ENCODE measurements at places on chromosomes 7 and 10.
A peak's percentile ranks its signal among the peaks of the same experiment; 100 is the strongest.

DNA sequence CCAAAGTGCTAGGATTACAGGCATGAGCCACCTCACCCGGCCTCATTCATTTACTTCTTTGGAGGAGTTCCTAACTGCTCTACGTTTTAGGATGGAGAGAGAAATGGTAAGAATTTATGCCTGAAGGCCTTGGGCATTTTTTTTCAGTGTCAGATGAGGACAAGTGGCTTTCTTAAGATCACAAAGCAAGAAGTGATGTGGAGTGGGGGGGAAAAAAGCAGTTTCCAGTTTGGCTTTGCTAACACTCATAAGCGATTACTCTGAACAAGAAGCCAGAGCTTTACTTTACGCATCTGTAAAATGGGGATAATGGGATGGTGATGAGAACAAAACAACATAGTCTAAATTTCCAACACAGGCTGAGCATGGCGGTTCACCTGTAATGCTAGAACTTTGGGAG, 2.6 kb upstream of the PPIA start:
- no peak for DNase-seq

DNA sequence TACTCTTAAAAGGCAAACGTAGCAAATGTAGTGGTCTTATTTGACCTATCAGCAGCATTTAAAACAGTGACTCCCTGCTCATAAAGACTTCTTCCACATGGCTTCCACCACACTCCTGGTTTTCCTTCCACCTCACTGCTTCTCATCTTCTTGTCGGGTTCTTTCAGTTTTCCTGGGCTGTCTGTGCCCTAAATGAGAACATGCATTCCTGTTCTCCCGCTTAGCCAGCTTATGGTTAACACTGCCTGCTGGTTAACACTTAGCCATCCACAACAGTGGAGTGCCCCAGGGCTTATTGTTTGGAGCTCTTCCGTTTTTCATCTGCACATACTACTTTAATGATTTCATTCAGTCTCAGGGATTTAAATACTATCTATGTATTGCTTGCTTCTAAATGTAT, 34.3 kb upstream of the EXOC6 start:
- DNase-seq: no peak

GRCh38 chr7:142158736-142159496, 47.4 kb downstream of the MGAM2 start:
- peak; percentile 2 for DNase-seq

GRCh38 chr10:113626809-113627355, 37.0 kb downstream of the NRAP start:
- DNase-seq: no peak

DNA sequence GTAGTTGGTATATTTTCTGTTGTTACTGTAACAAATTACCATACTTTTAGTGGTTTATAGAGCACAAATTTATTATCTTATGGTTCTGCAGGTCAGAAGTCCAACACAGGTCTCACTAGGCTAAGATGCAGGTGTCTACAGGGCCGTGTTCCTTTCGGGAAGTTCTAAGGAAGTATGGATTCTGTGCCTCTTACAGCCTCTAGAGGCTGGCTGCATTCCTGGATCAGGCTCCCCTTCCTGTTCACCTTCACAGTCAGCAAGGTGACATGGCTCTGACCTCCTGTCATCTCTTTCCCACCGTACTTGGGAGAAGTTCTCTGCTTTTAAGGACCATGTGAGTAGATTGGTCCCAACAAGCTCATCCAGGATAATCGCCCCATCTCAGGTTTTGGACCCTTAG, 37.3 kb downstream of the BMPR1A start:
- DNase-seq: no peak

GRCh38 chr10:128297709-128298378, 171.6 kb upstream of the MKI67 start:
- DNase-seq: peak; percentile 51

DNA sequence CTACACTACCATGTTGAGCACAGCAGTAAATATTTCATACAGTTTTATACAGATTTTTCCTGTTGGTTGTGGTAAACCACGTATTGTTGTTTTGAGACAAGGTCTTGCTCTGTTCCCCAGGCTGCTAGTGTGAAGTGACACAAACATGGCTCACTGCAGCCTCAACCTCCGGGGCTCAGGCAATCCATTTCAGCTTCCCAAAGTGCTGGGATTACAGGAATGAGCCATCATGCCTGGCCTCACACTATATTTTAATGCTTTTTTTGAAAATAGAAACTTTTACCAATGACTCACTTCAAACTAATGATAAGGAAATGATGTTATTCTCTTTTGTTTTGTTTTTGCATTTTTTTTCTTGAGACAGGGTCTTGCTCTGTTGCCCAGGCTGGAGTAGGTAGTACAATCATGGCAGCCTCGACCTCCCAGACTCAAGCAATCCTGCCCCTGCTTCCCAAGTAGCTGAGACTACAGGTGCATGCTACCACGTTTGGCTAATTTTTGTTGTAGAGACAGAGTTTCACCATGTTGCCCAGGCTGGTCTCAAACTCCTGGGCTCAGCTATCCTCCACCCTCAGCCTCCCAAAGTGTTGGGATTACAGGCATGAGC, 210.6 kb downstream of the TPST1 start:
- no peak for DNase-seq

- no peak for DNase-seq
Measured at GRCh38 chr10:31253237-31253636, 65.8 kb upstream of the ZEB1 start.

- no peak for DNase-seq
Measured at GRCh38 chr10:17744341-17744861, 7.6 kb upstream of the TMEM236 start.

GRCh38 chr10:35821339-35821911, 179.3 kb upstream of the FZD8 start:
- no peak for DNase-seq

GRCh38 chr10:6530211-6530840, 49.8 kb downstream of the PRKCQ start:
- DNase-seq: no peak

- no peak for DNase-seq
Measured at GRCh38 chr10:121535381-121535780, 62.9 kb downstream of the FGFR2 start.

- DNase-seq: no peak
Measured at GRCh38 chr10:61845950-61846268, 55.6 kb upstream of the ARID5B start.

DNA sequence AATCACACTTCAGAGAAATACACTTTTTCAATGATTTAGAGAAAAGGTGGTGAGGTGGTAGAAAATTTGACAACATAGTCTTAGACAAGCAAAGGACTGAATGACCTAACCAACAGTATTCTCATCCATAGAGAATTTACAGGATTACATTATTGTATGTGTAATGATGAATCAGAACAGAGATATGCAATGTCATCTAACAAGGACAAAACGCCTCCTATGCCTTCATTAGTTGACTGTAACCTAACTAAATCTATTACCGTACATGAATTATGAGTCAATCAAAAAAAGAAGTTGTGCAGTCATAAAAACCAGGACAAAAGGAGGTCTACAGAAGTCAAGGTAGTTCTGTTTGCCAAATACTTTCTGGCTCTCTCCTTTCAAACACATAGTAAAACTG, 66.5 kb downstream of the RAB11FIP2 start:
- DNase-seq: no peak

- no peak for DNase-seq
Measured at GRCh38 chr10:104666106-104666505, 25.0 kb downstream of the SORCS3 start.

DNA sequence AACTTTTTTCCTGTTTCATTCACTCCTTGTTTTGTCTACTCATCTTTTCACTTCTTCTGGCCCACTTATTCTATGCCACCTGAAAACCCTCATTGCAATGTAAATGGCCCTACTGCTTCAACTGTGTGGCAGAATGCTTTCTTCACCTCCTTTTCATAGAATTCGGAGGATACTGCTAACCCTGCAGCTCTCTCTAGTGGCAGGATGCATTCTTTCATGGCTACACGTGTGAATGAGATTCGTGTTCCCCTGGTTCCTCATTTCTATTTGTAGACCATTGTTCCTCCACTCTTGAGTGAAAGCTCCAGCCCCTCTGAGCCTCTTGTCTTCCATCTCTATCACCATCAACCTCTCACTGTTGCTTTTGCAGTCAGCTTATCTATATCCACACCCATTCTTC, 20.9 kb upstream of the CYP26C1 start:
- DNase-seq: no peak

GRCh38 chr10:48779546-48780152, 95.0 kb downstream of the WDFY4 start:
- DNase-seq: no peak

DNA sequence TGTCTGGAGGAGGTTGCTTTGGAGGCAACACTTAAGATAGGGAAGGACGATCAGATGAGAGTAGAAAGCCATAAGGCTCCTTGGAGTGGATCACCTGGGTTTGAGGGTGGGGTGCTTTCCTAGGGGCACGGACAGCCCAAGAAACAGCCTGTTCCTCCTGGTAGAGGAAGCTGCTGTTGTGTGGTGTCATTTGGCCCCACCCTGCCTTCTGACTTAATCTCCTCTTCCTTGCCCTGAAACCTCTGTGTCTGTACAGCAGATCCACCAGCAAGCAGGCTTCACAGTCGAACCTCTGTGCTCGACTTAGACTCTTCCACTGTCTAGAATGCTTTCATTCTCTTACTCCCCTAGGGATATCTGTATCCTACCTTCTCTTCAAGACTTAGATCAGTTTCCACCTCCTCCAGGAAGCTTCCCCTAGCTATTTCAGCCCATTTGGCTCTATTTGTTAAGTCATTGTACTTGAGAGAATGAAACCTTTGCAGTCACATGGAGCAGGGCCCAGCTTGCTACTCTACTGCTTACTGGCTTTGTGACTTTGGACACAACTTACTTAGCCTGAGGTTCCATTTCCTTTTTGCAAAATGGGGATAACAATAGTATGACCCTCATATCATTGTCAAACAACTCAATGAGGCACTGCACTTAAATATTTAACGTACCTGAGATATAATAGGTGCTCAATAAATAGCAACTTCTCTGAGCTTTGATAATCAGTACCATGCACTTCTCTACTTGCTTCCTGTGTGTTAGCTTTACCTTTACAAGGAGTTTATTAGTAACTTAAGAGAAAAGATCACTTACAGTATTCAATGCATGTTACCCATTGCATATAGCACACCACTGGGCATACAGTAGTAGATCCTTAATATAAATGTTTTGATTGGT, 5.0 kb downstream of the MXI1 start:
- DNase-seq: no peak

DNA sequence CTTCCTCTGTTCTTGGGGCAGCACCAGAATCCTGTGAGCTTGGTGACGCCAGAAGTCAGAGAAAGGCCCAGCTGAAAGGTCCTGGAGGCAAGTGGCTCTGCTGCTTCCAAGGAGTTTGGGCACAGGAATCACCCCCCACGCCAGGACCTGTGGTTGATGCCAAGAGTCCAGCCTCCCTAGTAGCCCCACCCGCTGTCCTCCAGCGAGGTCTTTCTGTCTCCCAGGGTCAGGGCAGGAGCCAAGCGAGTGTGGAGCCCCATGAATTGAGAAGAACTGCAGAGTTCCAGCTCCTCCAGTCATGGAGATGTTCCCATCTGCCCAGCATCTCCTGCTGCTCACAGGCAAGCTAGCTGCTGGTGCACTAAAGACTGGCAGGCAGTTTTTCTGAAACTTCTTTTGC, 631.7 kb upstream of the MGMT start:
- DNase-seq: no peak

- no peak for DNase-seq
Measured at GRCh38 chr10:17644485-17644943, 563 bp downstream of the STAM start.

- DNase-seq: no peak
Measured at GRCh38 chr10:119183664-119184412, 5.2 kb upstream of the PRDX3 start.

DNA sequence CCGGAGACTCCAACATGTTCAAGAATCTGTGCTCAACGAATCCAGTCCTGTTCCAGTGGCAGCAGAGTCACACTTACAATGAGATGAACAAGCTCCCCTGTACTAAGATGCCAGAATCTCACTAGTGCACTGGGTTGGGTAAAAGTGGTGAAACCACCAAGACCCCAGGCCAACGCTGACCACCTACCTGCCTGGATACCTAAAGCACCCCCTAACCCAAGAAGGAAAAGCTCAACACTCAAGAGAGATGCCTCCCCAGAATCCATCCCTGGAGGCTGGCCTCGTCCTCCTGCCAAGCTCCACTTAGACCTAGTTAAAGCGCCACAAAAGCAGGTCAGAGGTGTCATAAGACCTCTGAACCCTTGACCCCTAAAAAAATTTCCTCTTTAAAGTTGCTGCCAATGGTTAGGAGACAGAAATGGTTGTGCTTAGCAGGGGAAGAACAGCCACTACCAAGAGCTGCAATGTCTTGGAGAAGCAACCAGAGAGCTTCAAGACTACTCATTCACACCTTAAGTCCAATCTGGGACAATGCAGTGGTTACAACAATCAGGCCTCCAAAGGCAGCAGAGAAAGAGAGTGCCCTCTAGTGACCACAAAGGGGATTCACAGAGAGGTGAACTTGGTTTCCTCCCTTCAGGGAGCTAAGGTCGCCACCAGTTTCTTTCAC, 94.6 kb upstream of the MACROH2A2 start:
- peak; percentile 16 for DNase-seq

- no peak for DNase-seq
Measured at GRCh38 chr7:135932131-135932530, 45.0 kb downstream of the MTPN start.

DNA sequence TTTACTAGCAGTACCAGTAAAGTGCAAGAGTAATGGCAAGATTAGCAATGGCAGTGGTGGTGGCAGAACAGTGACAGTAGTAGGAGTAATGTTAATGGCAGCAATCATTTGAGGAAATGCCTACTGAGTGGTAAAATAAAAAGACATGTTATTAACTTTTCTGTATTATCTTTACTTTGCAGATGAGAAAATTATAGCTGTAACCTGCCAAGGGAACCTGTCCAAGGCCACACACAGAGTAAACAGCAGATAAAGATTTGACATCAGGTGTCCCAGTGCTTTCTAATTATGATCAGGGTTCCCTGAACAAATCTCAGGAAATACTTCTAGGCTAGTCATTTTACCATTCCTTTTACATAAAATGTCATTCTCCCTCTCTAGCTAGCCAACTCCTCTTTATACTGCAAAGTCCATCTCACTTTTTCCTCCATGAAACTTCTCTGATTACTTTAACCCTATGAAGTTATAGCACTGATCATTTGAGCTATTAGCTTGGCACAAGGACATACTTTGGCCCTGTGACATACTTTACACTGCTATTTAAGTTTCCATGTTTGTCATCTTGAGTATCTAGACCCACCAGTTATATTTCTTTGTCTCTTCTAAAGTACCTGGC, 219.1 kb downstream of the TAX1BP1 start:
- no peak for DNase-seq

GRCh38 chr10:58409956-58410610, 24.9 kb downstream of the TFAM start:
- no peak for DNase-seq

DNA sequence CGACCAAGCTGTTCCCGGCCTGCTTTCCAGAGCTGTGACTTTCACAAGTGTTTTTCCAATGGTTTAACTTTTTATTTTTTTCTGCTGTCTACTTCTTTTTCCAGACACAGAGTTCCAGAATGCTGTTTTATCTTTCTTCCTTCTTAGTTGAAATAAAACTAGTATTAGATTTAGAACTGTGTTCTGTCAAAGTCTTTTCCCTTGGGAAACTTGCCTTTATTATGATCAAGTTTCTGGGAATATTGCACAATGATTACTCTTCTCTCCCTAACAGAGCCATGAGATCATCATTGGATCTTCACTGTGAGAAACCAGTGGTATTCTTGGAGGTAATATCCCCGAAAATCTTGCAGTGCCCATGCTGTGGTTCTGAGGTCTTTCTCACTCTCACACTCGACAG, 104.9 kb upstream of the KCND2 start:
- no peak for DNase-seq

- DNase-seq: no peak
Measured at GRCh38 chr10:31669357-31669756, 259.3 kb downstream of the ARHGAP12 start.

- no peak for DNase-seq
Measured at GRCh38 chr10:62761115-62761514, 43.4 kb upstream of the ADO start.

Measured in NCI-H2029 treated with DMSO at 0.1 percent for 48 hours (cell line).